Activated CD8-positive, alpha-beta T cell treated with anti-CD3 and anti-CD28 coated beads, Interleukin-2, amount 10 ng/mL, durations not matched to agents 7 days and 5 days (primary cell): ENCODE measurements at places on chromosomes 6 and 20. TPM values are rescaled to one million over a fixed set of nuclear protein-coding genes. Genes with fewer than 3 reads are reported as not detected.
A peak's percentile ranks its signal among the peaks of the same experiment; 100 is the strongest.

GRCh38 chr6:79506251-79506650 lies 31.0 kb downstream of the LCA5 start:
- H3K4me3 ChIP-seq = no peak overlapping the region
- no peaks in the 10 kb centered on the region for H3K27me3 ChIP-seq
- H3K4me1 ChIP-seq = no peaks in the 10 kb centered on the region
- no peaks in the 10 kb centered on the region for H3K36me3 ChIP-seq

DNA sequence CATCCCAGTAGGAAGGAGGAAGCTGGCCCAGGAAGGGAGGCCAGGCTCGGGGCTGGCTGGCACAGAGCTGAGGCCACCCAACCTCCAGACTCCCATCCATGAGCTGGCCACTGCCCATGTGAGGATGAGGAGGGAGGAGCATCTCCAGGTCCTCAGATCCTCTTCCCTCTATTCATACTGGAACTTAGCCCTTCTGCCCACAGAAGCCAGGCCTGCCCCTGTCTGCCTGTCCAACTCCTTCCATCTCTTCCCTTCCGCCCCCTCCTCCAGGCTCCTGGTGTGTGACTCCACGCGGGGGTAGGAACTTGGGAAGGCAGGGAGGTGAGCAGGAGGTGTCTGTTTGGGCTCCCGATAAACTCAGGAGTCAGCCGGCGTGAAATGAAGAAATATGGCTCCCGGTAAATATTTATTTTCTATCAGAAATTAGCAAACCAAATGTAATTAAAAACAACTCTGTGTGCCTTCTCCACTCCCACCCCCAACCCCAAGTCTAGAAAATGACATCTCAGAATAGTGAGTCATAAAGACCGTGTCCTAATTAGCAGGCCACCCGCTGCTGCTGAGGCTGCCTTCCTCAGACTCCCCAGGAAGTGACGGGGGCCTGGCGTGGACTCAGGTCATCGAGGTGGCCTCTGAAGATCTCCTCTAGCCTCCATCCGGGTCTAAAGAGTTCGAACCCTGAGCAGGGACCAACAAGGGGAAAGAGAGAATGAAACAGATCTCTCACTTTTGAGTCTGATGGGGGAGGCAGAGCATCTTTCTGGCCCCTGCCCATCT lies 81.9 kb downstream of the MDGA1 start:
- H3K4me1 ChIP-seq = peaks cover 16% of the 10 kb centered on the region
- no peak overlapping the region for H3K4me3 ChIP-seq

- H3K4me1 ChIP-seq = peaks cover 3% of the 10 kb centered on the region
- H3K36me3 ChIP-seq = no peaks in the 10 kb centered on the region
- DNase-seq = no peak
- H3K27ac ChIP-seq = no peak overlapping the region
- peaks cover 15% of the 10 kb centered on the region for H3K27me3 ChIP-seq
Observed at GRCh38 chr6:20261685-20262084, 49.4 kb upstream of the MBOAT1 start.

DNA sequence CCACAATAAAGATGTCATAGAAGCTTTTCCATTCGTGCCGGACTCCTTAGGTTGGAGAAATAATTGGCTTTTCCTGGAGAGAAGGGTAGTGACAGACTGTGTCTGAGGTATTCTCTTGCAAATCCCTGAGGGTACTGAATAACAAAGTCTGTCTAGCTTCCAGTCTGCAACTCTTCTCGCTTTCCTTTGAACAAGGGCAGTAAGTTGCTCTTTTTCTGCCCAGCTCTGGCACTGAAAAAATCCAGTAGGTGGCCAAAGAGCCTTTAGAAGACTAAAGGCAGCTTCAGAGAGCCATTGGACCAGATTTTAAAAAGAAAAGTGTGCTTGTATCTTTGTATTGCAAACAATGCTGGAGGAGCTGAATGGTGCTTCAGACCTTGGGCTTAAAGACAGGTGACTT lies 20.7 kb upstream of the RREB1 start:
- H3K36me3 ChIP-seq = no peaks in the 10 kb centered on the region
- peaks cover 14% of the 10 kb centered on the region for H3K27me3 ChIP-seq
- peaks cover 32% of the 10 kb centered on the region for H3K4me1 ChIP-seq
- peak overlapping the region; percentile 57 for H3K4me3 ChIP-seq
- DNase-seq = no peak
- H3K27ac ChIP-seq = peak overlapping the region; percentile 80

- DNase-seq = no peak
- H3K27me3 ChIP-seq = peaks cover 7% of the 10 kb centered on the region
- no peaks in the 10 kb centered on the region for H3K36me3 ChIP-seq
- no peaks in the 10 kb centered on the region for H3K4me1 ChIP-seq
- H3K4me3 ChIP-seq = no peak overlapping the region
Observed at GRCh38 chr6:169501128-169501527, 200.7 kb downstream of the WDR27 start.

DNA sequence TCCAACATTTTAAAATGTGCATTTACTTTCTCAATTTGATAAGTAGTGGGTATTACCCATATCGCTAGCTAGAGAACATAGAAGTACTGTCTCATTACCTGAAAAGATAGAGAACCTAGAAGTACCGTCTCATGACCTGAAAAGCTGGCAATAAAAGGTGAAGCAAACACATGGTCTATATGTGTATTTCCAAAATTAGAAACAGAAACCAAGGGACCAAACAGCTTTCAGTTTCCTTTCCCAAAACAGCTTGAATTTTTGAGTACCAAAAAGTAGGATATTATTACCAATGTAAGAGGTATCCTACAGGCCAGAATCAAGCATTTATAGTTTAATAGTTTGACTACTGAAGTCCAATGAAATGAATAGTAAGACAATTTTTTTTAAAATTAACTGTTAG lies 77.2 kb downstream of the KIF13A start:
- no peak overlapping the region for H3K27ac ChIP-seq
- DNase-seq = no peak
- peaks cover 17% of the 10 kb centered on the region for H3K27me3 ChIP-seq
- H3K4me3 ChIP-seq = no peak overlapping the region

- DNase-seq = no peak
- H3K4me1 ChIP-seq = no peaks in the 10 kb centered on the region
- no peak overlapping the region for H3K4me3 ChIP-seq
Observed at GRCh38 chr6:14584450-14584849, 466.9 kb downstream of the CD83 start.

- H3K4me1 ChIP-seq = peaks cover 38% of the 10 kb centered on the region
- DNase-seq = peak; percentile 84
- H3K4me3 ChIP-seq = peak within 1 kb of the TSS; percentile 88
- no peaks in the 10 kb centered on the region for H3K27me3 ChIP-seq
Observed at GRCh38 chr20:1266167-1266973, at the start of gene SNPH. TSS of gene SNPH (plus strand) at chr20:1266294. CDS start at chr20:1296240, 29,946 bp downstream.

DNA sequence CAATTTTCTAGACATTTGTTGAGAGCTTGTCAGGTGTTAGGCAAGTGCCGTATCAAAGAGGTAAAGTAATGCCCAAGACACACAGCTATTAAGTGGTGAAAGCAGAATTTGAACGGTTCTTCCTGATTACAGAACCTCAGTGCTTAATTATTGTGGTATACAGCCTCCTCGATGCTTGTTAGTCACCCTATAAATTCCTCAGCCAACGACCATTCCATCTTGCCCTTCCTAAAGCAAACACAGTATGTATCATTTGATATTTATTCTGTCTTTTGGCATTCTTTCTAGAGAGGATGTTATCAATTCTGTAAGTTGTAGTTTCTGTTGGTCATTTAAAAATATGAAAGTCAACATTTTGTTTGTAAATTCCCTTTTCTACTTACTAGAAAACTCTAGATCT lies 297.8 kb upstream of the BMP2 start:
- DNase-seq = no peak
- H3K4me3 ChIP-seq = no peak overlapping the region
- H3K36me3 ChIP-seq = no peaks in the 10 kb centered on the region
- H3K4me1 ChIP-seq = no peaks in the 10 kb centered on the region

GRCh38 chr6:39309942-39310531 lies 4.2 kb downstream of the KCNK17 start:
- H3K36me3 ChIP-seq = no peaks in the 10 kb centered on the region
- H3K27ac ChIP-seq = no peak overlapping the region
- peaks cover 41% of the 10 kb centered on the region for H3K27me3 ChIP-seq
- H3K4me1 ChIP-seq = peaks cover 18% of the 10 kb centered on the region

DNA sequence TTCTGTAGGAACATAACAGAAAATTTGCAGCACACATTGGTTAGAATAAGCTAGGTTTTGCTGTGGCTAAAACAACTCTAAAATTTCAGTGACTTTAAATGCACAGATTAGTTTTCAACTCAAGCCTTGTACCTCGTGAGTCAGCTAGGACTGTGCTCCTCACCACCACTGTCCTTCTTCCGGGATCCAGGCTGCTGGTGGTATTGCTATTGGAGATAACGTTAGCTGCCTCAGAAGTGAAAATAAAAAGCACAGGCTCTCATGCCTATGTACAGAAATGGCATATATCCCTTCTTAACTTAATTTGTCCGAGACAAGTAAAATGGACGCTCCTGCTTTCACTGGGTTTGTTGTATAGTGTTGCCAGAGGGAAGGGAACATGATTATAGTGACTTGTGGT lies 931.1 kb upstream of the EYS start:
- H3K4me1 ChIP-seq = no peaks in the 10 kb centered on the region
- no peaks in the 10 kb centered on the region for H3K27me3 ChIP-seq
- no peak overlapping the region for H3K4me3 ChIP-seq

- H3K4me3 ChIP-seq = no peak overlapping the region
- DNase-seq = no peak
Observed at GRCh38 chr20:38144974-38145728, 19.9 kb downstream of the TGM2 start.

GRCh38 chr20:50068041-50068651 lies 44.8 kb downstream of the UBE2V1 start:
- peaks cover 8% of the 10 kb centered on the region for H3K4me1 ChIP-seq
- no peaks in the 10 kb centered on the region for H3K27me3 ChIP-seq
- no peak overlapping the region for H3K4me3 ChIP-seq

DNA sequence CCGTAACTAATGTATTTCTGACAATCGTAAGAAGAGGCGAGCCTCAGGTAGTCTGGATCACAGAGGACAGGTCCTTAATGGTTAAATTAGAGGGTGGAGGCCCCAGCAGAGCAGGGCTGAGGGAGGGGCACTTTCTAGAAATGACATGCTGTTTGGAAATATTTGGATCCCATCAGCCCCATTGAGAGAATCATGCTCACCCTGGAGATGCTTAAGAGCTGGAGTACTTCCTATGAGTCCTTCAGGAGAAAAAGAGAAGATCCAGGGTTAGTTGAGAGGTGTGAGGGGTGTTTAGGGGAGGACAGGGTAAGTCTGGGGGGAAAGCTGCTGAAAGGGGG lies 123.0 kb downstream of the TCP11 start:
- H3K36me3 ChIP-seq = no peaks in the 10 kb centered on the region
- H3K4me1 ChIP-seq = no peaks in the 10 kb centered on the region

- DNase-seq = no peak
- no peaks in the 10 kb centered on the region for H3K4me1 ChIP-seq
- no peaks in the 10 kb centered on the region for H3K36me3 ChIP-seq
- peaks cover 2% of the 10 kb centered on the region for H3K27me3 ChIP-seq
Observed at GRCh38 chr6:43914272-43915147, 144.5 kb downstream of the VEGFA start.

DNA sequence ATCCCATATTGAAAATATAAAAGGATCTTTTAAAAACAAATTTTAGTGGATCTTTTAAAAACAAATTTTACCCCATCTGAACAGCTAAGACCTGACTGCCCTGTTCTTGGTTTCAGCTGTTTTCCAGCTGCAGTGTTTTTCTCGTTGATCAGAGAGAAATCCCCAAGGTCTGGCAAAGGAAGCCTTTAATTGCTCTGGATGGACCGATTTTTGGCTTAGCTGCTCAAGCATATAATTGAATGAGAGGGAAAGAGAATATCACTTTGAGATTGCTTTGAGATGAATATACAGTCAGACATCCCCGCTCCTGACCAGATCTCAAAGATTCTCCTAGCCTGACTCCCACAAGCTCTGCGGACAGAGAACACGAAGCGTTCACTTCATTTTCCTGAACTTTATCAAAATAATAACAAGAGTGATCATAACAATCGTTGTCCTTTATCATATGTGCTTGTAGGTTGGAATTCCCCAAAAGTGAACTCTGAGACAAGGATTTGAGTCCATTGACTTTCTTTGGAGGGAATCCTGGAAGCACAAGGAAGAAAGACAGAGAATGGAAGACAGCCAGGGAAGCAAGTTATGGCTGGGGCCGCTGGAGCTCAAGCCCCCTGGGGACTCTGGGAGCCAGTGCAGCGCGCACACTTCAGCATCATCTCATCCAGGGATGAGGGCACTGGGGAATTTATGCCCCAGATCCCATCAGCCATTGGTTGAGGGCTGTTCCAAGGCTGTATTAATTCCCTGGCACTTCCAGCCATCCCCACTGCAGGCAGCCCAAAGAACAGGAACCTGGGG lies 101.3 kb downstream of the SNX5 start:
- H3K4me1 ChIP-seq = peaks cover 10% of the 10 kb centered on the region
- no peak overlapping the region for H3K4me3 ChIP-seq
- H3K27me3 ChIP-seq = peaks cover 28% of the 10 kb centered on the region
- H3K27ac ChIP-seq = no peak overlapping the region
- DNase-seq = no peak

DNA sequence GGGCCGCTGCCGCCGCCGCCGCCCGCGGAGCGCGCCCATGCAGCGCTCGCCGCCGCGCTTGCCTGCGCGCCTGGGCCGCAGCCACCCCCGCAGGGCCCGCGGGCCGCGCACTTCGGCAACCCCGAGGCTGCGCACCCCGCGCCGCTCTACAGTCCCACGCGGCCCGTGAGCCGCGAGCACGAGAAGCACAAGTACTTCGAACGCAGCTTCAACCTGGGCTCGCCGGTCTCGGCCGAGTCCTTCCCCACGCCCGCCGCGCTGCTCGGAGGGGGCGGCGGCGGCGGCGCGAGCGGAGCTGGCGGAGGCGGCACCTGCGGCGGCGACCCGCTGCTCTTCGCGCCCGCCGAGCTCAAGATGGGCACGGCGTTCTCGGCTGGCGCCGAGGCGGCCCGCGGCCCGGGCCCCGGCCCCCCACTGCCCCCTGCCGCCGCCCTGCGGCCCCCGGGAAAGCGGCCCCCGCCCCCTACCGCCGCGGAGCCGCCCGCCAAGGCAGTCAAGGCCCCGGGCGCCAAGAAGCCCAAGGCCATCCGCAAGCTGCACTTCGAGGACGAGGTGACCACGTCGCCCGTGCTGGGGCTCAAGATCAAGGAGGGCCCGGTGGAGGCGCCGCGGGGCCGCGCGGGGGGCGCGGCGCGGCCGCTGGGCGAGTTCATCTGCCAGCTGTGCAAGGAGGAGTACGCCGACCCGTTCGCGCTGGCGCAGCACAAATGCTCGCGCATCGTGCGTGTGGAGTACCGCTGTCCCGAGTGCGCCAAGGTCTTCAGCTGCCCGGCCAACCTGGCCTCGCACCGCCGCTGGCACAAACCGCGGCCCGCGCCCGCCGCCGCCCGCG lies 730 bp downstream of the INSM1 start:
- DNase-seq = no peak
- H3K4me1 ChIP-seq = peaks cover 13% of the 10 kb centered on the region
- peaks cover 69% of the 10 kb centered on the region for H3K27me3 ChIP-seq
- no peak overlapping the region for H3K27ac ChIP-seq

- no peak overlapping the region for H3K4me3 ChIP-seq
- H3K27ac ChIP-seq = no peak overlapping the region
- H3K27me3 ChIP-seq = peaks cover 15% of the 10 kb centered on the region
- no peak for DNase-seq
- no peaks in the 10 kb centered on the region for H3K4me1 ChIP-seq
Observed at GRCh38 chr20:56827763-56828162, 198.7 kb downstream of the TFAP2C start.

The SSTR4 gene
- total RNA-seq = not detected

The OSBPL2 gene
- 26.4 TPM for total RNA-seq

The PAK5 gene
- total RNA-seq = not detected

The ASIP gene
- not detected for total RNA-seq

The LINC00237 gene
- total RNA-seq = not detected

The SLC44A4 gene
- total RNA-seq = 0.39 TPM

The TRIM40 gene
- not detected for total RNA-seq

The IMPG1 gene
- not detected for total RNA-seq

The CCN2 gene
- total RNA-seq = not detected

The TAAR2 gene
- total RNA-seq = not detected

The ARMC12 gene
- 0.45 TPM for total RNA-seq

The HEBP2 gene
- 43.5 TPM for total RNA-seq

The BACH2 gene
- total RNA-seq = 70.9 TPM

The LGSN gene
- total RNA-seq = not detected
